ENCODE measurements at places on chromosomes 7 and 10. TPM values are rescaled to one million over a fixed set of nuclear protein-coding genes. Genes with fewer than 3 reads are reported as not detected.

DNA sequence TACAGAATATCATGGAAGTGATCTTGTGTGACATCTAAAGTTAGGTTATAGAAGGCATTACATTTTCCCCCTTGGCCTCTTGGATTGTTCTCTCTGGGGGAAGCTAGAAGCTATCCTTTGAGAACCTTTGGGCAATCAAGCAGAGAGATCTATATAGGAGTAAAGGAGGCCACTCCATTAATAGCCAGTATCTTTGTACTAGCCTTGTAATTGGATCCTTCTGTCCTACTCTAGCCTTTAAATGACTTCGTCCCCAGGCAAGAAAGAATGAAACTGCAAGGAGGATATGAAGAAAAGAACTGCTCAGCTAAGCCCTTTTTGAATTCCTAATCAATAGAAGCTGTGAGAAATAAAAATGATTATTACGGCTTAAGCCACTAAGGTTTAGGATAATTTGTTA is 230.9 kb downstream of the AGMO start:
- no peak overlapping the region for H3K27ac ChIP-seq
- H3K27me3 ChIP-seq, result no peaks in the 10 kb centered on the region
- no peaks in the 10 kb centered on the region for H3K4me1 ChIP-seq
- DNase-seq, result no peak
- no peaks in the 10 kb centered on the region for H3K36me3 ChIP-seq

YKT6 gene
- 98.6 TPM for total RNA-seq

GRCh38 chr7:105021352-105021751 is 7.3 kb downstream of the KMT2E start:
- no peak overlapping the region for H3K4me3 ChIP-seq
- H3K27ac ChIP-seq, result no peak overlapping the region
- H3K36me3 ChIP-seq, result no peaks in the 10 kb centered on the region
- no peak for DNase-seq
- H3K27me3 ChIP-seq, result no peaks in the 10 kb centered on the region

BTBD16 gene
- total RNA-seq, result not detected

JAKMIP3 gene
- total RNA-seq, result under 0.01 TPM

CADPS2 gene
- total RNA-seq, result 0.54 TPM
